Progenitor cell of endocrine pancreas (in vitro differentiated cells): ENCODE measurements at places on chromosomes 5 and 9.

DNA sequence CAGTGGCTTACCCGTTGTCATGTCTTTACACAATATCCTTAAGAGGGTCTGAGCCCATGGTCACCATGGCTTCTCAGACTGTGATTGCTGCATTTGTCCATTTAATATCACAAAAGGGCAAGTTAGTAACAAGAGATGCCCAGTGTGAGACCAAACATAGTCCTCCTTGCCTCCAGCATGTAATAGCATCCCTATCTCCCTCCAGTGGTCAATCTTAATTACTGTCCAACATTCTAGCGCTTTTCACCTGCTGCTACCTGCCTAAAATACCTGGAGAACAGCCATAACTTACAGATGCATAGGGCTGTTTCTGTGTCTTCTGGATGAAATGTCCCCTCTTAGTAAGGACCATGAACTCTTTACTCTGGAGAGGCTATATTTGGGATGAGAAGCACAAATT lies 267.2 kb upstream of the DAB2 start:
- DNase-seq, result no peak

DNA sequence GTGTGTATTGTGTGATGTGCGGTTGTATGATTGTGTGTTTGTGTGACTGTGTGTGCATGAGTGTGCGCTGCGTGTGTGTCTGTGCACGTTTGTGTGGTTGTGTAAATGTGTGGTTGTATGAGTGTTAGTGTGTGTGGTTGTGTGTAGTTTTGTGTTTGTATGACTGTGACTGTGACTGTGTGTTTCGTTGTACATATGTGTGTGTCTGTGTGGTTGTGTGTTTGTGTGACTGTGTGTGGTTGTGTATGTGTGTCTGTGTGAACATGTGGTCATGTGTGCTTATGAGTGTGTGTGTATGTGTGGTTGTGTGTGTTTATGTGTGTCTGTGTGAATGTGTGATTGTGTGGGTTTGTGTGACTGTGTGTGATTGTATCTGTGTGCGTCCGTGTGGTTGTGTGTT lies 197.8 kb downstream of the TTLL11 start:
- DNase-seq, result no peak

GRCh38 chr5:142746532-142747433 lies 23.4 kb upstream of the ARHGAP26 start:
- DNase-seq, result no peak

- DNase-seq, result no peak
These were observed 53.4 kb downstream of the PUM3 start for GRCh38 chr9:2790466-2790865.

- no peak for DNase-seq
These were observed 25.8 kb downstream of the PTGES2 start for GRCh38 chr9:128101690-128102089.

GRCh38 chr9:72974501-72974900 lies 21.6 kb upstream of the ALDH1A1 start:
- no peak for DNase-seq

GRCh38 chr5:174101195-174101730 lies 55.8 kb downstream of the NSG2 start:
- no peak for DNase-seq

- DNase-seq, result no peak
These were observed 20.9 kb downstream of the ZNF474 start for GRCh38 chr5:122150215-122150614.

DNA sequence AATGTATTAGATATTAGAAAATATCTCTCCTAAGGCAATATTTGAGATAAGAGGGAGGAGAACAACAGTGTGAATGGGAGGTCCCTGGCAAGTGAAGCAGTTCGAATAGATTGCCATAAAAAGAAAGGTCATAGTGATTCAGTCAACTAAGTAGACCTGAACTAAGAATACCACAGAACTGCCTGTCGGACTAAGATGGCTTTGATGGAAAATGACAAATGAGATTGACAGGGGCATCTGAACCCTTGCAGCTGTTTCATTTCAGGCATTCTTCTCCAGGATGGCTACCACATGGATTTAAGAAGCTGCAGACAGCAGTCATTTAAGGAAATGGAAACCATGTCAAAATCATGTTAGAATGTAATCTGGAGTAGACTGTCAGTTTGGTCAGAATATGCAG lies 308.4 kb upstream of the MEF2C start:
- DNase-seq, result no peak

GRCh38 chr9:121371495-121372061 lies 1.5 kb upstream of the STOM start:
- DNase-seq, result no peak

- DNase-seq, result no peak
These were observed 270.9 kb downstream of the GAS1 start for GRCh38 chr9:86676396-86676795.

DNA sequence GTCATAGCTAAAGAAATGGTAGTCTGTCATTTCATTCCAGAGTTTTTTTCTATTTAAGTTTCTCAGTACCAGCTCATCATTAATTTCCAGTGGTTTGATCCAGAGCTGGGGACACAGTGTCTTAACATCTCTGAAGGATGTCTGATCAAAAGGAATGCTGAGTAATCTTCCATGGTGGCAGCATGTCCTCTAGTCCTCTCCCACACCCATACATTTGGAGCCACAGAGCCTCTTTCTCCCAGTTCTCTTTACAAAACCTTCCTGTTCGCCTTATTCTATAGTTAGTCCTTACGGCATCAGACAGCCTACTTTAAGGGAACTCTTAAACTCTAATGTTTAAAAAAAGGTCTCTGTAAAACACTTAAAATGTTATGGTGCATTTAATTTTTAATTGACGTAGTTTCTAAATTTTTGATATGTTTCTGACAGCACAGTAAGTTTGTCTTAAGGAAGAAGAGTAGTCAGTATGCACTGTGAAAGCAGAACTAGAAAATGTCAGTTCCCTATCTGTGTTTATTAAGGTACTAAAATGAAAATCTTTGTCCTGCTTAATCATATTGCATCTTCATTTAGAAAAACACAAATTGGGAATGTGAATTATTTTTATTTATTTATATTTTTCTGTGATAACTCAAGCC lies 96.8 kb downstream of the INIP start:
- DNase-seq, result no peak
